ENCODE measurements at places on chromosomes 4 and X.

GRCh38 chr4:108168671-108169523, at the start of gene LEF1:
TSS of gene LEF1 (minus strand) at chr4:108168932. CDS start at chr4:108167767, 1,165 bp downstream.
- DNase-seq = peak; percentile 20

- no peak for DNase-seq
Observed at GRCh38 chr4:110967936-110968335, 345.1 kb upstream of the PITX2 start.

DNA sequence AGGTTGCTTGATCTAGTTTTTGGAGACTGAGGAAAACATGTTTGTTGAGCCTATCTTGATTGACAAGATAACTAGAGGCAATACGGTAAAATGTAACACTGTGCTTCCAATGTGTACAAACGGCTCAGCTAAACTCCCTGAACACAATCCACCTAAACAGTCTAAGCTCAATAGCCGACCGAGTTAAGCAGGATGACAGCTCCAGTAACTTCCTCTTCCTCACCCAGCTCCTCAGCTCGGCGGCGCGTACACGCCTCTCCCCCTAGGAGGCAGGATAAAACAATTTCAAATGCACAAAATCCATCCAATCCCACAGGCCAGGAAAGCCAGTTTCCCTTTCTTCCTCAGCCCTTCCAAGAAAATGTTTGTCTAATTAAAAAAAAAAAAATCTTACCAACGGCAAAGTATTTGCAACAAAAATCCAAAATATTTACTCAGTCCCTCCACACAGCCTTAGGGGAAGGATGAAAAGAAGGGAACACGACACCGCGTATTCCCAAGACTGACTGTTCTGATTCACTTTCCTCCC, 1.0 kb downstream of the CNOT6L start:
- peak; percentile 74 for DNase-seq

GRCh38 chr4:5215321-5215720, 164.0 kb downstream of the STK32B start:
- DNase-seq = no peak

GRCh38 chr4:25950461-25951389, 36.7 kb downstream of the SMIM20 start:
- no peak for DNase-seq

- DNase-seq = no peak
Observed at GRCh38 chr4:36900446-36900987, 344.0 kb upstream of the NWD2 start.

- no peak for DNase-seq
Observed at GRCh38 chr4:144906181-144906925, 191.6 kb downstream of the ANAPC10 start.

- DNase-seq = no peak
Observed at GRCh38 chrX:100410901-100411801, 1.1 kb upstream of the PCDH19 start.

DNA sequence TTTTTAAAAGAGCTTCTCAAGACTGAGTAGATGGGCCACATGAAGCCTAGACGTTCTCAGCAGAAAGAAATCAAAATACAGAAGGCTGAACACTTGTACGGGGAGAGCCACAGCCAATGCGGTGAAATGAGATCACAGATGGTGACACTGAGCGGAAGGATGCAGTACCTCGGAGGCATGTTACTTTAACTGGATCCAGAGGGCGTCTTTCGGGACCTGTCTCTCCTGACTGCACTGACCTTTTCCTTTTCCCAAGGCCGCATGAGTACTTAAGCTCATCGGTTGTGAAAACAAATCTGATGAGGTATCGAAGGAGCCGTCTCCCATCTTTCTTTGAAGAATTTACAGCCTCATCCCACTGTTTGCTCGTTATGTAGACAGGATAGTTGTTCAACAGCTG, 32.6 kb downstream of the BEND4 start:
- DNase-seq = no peak

DNA sequence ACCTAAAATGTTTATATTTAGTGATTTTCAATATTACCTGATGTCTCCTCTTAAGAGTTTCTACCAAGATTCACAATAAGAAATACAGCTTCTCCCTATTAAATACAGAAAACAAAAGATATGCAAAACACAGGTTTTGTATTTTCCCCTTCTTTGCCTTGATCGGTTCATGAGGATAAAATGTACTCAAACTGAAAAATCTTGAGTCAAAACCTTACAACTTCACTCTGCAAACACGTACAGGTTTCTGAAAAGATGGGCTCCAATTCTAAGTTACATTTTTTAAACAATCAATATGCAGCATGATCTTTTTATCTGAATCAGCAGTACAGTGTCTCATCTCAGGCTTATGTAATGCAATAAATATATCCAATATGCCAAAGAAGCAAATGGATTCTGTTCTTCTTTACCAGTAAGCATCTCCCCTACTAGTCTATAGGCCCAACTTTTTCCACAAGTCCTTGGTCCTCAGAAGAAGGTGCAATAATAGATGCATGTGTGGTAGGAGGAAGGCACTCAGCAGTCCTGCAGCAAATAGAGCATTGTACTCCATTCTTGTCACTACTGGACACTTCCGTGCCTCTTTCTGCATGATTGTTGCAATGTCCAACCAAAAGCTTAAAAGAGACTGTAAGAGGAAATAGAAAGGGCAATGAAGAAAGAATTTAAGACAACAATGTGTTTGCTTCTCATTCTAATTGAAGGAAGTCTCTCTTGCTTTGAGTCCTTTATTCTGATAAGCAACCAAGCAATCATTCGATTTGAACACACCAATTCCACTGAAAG, 3.2 kb downstream of the MAPK10 start:
- no peak for DNase-seq

- DNase-seq = no peak
Observed at GRCh38 chrX:28120072-28120471, 138.8 kb upstream of the DCAF8L1 start.

- DNase-seq = no peak
Observed at GRCh38 chrX:70264784-70265183, 3.4 kb upstream of the ARR3 start.

DNA sequence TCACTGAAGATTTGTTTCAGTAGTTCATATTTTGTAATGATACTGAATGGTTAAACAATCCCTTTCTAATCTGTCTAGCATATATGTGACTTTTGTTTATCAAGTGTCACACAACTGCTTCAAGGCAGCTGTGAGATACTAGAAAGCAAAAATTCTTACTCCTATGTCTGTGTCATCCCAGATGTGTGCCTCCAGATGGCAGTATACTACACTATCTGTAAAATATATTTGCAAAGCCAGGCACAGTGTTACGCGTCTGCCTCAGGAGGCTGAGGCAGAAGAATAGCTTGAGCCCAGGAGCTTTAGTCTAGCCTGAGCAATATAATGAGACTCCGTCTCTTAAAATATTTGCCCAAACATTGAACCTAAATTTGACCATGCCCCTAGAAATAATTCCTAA, 4.0 kb downstream of the NUDT10 start:
- DNase-seq = peak; percentile 57

- DNase-seq = no peak
Observed at GRCh38 chr4:139443661-139444060, 10.3 kb upstream of the RAB33B start.

- DNase-seq = no peak
Observed at GRCh38 chr4:3238721-3239120, 10.2 kb upstream of the MSANTD1 start.

DNA sequence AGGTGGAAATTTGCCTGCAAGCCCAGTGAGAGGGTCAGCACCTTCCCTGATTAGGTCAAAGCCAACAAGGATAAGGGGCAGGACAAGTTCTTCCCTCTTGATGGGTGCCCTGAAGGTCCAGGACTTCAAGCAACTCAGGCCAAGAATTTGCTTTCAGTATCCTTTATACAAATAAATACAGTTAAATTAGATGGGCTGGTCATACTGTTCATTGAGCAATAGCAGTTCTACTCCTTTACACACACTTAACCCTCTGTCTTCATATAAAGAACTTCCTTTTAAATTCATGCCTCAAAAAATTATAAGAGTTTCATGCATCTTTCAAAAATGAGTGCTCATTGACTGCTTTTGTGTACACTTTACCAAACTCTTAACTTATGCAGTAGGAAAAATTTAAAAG, 392.0 kb downstream of the SPRY1 start:
- DNase-seq = no peak

GRCh38 chr4:68929076-68929737, 22.4 kb downstream of the UGT2A3 start:
- no peak for DNase-seq

- DNase-seq = no peak
Observed at GRCh38 chr4:168019921-168020320, 72.4 kb upstream of the ANXA10 start.

GRCh38 chr4:184355111-184355604, 119.2 kb downstream of the IRF2 start:
- peak; percentile 22 for DNase-seq

- no peak for DNase-seq
Observed at GRCh38 chr4:54737421-54737820, 79.7 kb downstream of the KIT start.

- no peak for DNase-seq
Observed at GRCh38 chr4:130044788-130045531, 949.0 kb downstream of the C4orf33 start.

GRCh38 chrX:28135378-28136047, 154.3 kb upstream of the DCAF8L1 start:
- no peak for DNase-seq

- DNase-seq = no peak
Observed at GRCh38 chr4:89427782-89428181, 120.2 kb upstream of the GPRIN3 start.

GRCh38 chr4:176839656-176840055, 46.9 kb upstream of the VEGFC start:
- no peak for DNase-seq

GRCh38 chrX:21412029-21412428, 37.8 kb downstream of the CNKSR2 start:
- no peak for DNase-seq

GRCh38 chr4:82814034-82814433, 15.4 kb upstream of the SCD5 start:
- DNase-seq = no peak

- peak; percentile 69 for DNase-seq
Observed at GRCh38 chr4:36281384-36282106, at the start of gene DTHD1. TSS of gene DTHD1 (plus strand) at chr4:36281616. CDS start at chr4:36281759, 143 bp downstream.

GRCh38 chr4:37447886-37448285, 203.3 kb downstream of the NWD2 start:
- DNase-seq = no peak

GRCh38 chr4:105543881-105544280, 8.5 kb upstream of the ARHGEF38 start:
- DNase-seq = no peak

DNA sequence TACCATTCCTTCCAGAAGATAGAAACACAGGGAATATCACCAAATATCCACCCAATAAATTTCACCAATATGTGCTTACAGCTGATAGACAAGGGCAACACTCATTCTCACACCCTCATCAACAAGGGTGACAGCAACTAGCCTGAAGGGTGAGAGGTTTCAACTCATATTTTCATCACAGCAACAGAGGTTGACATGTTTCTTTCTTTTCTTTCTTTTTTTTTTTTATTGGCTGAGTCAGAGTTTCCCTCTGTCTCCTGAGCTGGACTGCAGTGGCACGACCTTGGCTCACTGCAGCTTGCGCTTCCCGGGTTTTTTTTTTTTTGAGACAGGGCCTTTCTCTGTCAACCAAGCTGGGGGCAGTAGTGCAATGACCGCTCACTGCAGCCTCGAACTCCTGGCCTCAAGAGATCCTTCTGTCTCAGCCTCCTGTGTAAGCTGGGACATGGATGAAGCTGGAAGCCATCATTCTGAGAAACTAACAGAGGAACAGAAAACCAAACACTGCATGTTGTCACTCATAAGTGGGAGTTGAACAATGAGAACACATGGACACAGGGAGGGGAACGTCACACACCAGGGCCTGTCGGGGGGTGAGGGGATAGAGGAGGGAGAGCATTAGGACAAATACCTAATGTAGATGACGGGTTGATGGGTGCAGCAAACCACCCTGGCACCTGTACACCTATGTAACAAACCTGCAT, 27.5 kb upstream of the ASMTL start:
- DNase-seq = peak; percentile 47

- no peak for DNase-seq
Observed at GRCh38 chr4:104735174-104735573, 240.5 kb upstream of the CXXC4 start.

GRCh38 chrX:19958552-19959486, 32.0 kb downstream of the BCLAF3 start:
- DNase-seq = no peak

GRCh38 chrX:13816643-13817627, at the start of gene GPM6B:
TSS of gene GPM6B (minus strand) at chrX:13817093. CDS start at chrX:13816904, 189 bp downstream.
- DNase-seq = no peak

- DNase-seq = no peak
Observed at GRCh38 chr4:94451051-94451694, 569 bp upstream of the PDLIM5 start.

- DNase-seq = no peak
Observed at GRCh38 chr4:99636422-99636821, 21.2 kb downstream of the C4orf54 start.

Data from natural killer cell (primary cell).